Karpas-422 (cell line): ENCODE measurements at places on chromosomes 6 and 20. TPM values are rescaled to one million over a fixed set of nuclear protein-coding genes. Genes with fewer than 3 reads are reported as not detected.

Gene SAMD5
- total RNA-seq: not detected in 2 replicates

Gene CDH26
- total RNA-seq: 0.22 TPM in 1 of 2 replicates, not detected in the other

Gene FAM217A
- not detected in 2 replicates for total RNA-seq

Gene OXT
- total RNA-seq: not detected in 2 replicates

Gene SPINT4
- not detected in 2 replicates for total RNA-seq

Gene PTCHD4
- total RNA-seq: not detected in 2 replicates

Gene SLC32A1
- not detected in 2 replicates for total RNA-seq

- no peak overlapping the region for H3K27ac ChIP-seq
- no peak for DNase-seq
- no peaks in the 10 kb centered on the region for H3K36me3 ChIP-seq
- peaks cover 11% of the 10 kb centered on the region; the same call in 1 of the 2 replicates for H3K4me1 ChIP-seq
- no peaks in the 10 kb centered on the region for H3K27me3 ChIP-seq
Observed at GRCh38 chr6:28757429-28758045, 166.2 kb downstream of the TRIM27 start.

DNA sequence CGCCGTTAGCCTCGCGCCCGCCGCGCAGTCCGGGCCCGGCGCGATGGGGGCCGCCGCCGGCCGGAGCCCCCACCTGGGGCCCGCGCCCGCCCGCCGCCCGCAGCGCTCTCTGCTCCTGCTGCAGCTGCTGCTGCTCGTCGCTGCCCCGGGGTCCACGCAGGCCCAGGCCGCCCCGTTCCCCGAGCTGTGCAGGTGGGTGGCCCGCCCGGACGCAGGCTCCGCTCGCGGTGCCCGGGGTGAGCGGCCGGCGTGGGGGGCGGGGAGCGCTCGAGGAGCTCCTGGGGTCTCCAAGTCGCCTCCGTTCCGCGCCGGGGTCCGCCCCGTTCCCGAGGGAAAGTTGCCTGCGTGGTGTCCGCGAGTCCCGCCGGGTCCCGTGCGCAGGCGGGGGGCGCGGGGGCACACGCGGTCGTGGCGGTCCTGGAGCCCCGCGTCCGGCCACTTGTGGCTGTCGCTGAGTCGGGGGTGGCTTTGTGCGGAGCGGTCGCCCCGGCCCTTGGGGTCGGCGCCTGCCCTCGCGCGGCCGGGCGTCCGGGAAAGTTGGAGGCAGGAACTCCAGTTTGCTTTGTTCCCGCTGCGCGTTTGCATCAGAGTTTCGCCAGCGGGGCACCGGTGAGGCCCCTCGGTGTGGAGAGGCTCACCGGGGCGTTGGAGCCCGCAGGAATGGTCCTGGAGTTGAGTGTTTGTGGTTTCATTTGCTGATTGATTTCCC, 476 bp downstream of the IGF2R start:
- H3K36me3 ChIP-seq: no peaks in the 10 kb centered on the region
- peak; percentile 55 for DNase-seq
- peaks cover 18% of the 10 kb centered on the region for H3K4me1 ChIP-seq
- H3K27ac ChIP-seq: no peak overlapping the region

- DNase-seq: no peak
- H3K4me3 ChIP-seq: no peak overlapping the region
- H3K27me3 ChIP-seq: no peaks in the 10 kb centered on the region
- no peaks in the 10 kb centered on the region for H3K36me3 ChIP-seq
Observed at GRCh38 chr6:15994814-15995459, 133.9 kb upstream of the MYLIP start.

GRCh38 chr6:13299403-13299821, 28.9 kb downstream of the TBC1D7 start:
- H3K4me1 ChIP-seq: peaks cover 20% of the 10 kb centered on the region
- no peaks in the 10 kb centered on the region for H3K27me3 ChIP-seq

DNA sequence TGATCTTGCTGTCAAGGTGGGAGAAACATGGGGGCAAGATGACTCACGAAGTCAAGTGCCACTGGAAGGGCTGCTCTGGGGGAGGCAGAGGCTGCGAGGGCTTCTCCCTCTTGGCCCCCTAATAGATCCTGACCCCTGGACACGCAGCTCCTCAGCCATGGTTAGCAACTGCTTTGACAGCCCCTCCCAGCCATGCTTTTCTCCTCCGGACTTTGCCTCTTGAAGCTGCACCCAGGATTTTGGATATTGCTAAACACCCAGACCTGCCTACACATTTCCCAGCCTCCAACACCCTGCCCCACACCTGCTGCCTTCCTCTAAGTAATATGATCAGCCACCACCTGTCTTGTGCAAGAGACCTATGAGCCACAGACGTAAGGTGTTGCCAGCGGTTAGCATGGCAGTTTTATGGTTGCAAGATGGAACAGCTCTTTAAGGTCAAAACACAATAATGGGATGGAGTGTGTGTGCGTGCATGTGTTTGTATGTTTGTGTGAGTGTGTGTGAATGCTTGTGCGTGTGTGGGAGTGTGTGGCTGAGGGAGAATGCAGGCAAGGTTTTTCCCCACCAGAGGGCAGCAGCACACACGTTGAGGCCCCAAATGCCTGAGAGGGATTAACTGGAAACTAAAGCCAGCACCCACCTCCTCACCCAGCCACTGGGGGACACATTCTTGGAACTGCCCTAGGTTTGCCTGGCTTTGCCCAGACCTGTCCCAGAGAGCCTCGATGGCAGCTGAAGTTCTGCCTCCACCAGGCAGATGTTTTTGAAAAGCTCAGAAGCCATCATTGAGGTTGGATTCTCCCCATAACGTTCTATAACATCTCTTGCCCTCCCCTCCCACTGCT, 2.5 kb downstream of the IP6K3 start:
- no peak overlapping the region for H3K27ac ChIP-seq
- peak; percentile 90 for DNase-seq
- H3K4me3 ChIP-seq: no peak overlapping the region
- H3K27me3 ChIP-seq: no peaks in the 10 kb centered on the region
- H3K36me3 ChIP-seq: no peaks in the 10 kb centered on the region

- H3K36me3 ChIP-seq: no peaks in the 10 kb centered on the region
- peaks cover 50% of the 10 kb centered on the region for H3K4me1 ChIP-seq
- no peak overlapping the region for H3K27ac ChIP-seq
- no peaks in the 10 kb centered on the region for H3K27me3 ChIP-seq
Observed at GRCh38 chr20:57708694-57709673, 831 bp downstream of the PMEPA1 start.

- no peaks in the 10 kb centered on the region for H3K27me3 ChIP-seq
- H3K27ac ChIP-seq: no peak overlapping the region
- H3K4me3 ChIP-seq: no peak overlapping the region
- H3K36me3 ChIP-seq: no peaks in the 10 kb centered on the region
- no peak for DNase-seq
Observed at GRCh38 chr20:4568361-4568959, 153.2 kb upstream of the PRND start.

DNA sequence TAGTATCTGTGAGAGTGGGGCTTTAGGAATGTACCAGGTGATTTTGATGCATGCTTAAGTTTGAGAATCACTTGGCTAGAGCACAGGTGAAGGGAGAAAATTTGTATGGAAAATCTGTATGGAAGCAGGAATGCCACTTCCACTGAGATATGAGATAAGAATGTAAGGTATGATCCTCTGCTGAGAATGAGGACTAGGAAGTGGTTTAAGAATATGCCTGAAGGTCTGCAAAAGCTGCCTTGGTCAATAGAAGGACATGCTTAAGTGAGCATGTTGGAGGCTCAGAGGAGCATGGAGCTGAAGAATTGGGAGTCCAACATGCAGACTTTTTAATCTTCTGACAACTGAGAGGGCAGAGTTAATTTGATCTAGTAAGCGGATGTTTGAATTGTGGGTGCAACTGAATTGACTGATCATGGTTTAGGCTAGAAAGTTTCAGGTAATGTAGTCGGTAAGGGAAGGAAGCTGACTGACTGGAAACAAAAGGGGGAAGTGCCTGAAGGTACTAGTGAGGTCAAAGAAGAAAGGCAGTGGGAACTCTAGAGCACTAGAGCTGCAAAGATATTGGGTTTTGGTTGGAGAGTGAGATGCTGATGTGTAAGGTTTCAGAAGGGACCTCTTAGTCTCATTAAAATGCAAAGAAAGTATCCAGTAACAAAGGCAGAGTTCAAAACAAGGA, 28.6 kb upstream of the NOTCH4 start:
- H3K4me1 ChIP-seq: peaks cover 24% of the 10 kb centered on the region
- H3K36me3 ChIP-seq: no peaks in the 10 kb centered on the region
- H3K27me3 ChIP-seq: no peaks in the 10 kb centered on the region
- no peak overlapping the region for H3K27ac ChIP-seq

- H3K4me1 ChIP-seq: peaks cover 15% of the 10 kb centered on the region
- H3K36me3 ChIP-seq: no peaks in the 10 kb centered on the region
- H3K27me3 ChIP-seq: no peaks in the 10 kb centered on the region
- no peak overlapping the region for H3K27ac ChIP-seq
Observed at GRCh38 chr6:168683621-168684020, 242.6 kb downstream of the SMOC2 start.

DNA sequence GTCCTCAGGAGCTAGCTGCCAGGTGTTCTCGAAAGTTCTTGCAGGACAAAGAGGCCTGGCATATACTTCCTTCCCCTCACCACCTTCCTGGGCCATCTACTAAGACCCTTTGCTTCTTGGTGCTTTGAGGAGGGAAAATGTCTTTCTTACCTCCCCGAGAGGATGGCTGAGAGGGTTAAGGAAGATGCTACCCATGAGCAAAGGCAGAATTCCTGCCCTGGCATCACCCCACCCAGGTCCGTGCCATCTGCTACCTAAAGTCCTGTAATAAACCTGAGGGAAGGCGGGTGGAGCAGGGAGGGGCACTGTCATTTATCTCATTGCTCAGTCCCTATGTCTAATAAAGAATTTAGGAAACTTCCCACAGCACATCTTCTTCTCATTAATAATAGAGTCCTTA, 16.2 kb downstream of the GFOD1 start:
- peaks cover 71% of the 10 kb centered on the region for H3K4me1 ChIP-seq
- no peak for DNase-seq
- H3K36me3 ChIP-seq: peaks cover 7% of the 10 kb centered on the region

- no peaks in the 10 kb centered on the region for H3K27me3 ChIP-seq
- no peaks in the 10 kb centered on the region for H3K36me3 ChIP-seq
- no peaks in the 10 kb centered on the region for H3K4me1 ChIP-seq
- no peak overlapping the region for H3K27ac ChIP-seq
Observed at GRCh38 chr20:62684981-62685380, 23.7 kb upstream of the NTSR1 start.

DNA sequence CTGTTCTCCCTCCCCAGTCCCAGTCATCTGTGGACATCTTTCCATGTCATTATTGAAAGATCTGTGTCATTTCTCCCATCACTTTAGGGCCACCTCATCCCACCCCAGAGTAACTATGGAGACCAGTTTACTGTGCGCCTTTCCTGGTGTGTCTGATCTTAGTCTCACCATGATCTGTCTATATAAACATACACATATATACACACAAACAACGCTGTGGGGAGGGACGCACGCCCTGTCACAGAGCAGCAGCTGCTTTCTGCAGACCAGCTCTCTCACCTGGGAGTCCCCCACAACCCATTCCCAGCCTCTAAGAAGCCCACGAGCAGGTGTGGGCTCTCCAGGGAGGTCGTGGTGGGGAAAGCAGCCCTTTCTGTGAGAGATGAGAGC, 68.1 kb upstream of the TOX2 start:
- peaks cover 23% of the 10 kb centered on the region for H3K4me1 ChIP-seq
- H3K27me3 ChIP-seq: no peaks in the 10 kb centered on the region
- no peak overlapping the region for H3K4me3 ChIP-seq
- DNase-seq: no peak
- no peak overlapping the region for H3K27ac ChIP-seq

DNA sequence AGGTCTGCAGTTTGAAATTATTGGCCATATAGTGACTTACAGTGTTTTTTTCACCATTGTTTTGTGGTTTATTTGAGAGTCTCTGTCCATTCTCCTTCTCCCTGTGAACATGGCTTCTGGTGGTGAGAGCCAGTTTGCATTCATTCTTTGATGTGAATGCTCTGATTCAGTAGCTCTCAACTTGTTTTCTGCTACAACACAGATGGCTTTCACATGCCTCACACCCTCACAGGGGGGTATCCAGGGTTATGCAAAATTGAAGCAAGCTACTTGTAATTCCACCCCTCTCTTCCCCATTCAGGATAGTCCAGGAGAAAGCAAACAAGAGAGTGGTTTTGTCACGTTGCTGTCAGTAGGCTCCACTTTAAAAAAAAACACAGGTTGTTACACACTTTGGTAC, 55.6 kb downstream of the SLX4IP start:
- H3K36me3 ChIP-seq: no peaks in the 10 kb centered on the region
- H3K4me3 ChIP-seq: no peak overlapping the region
- no peaks in the 10 kb centered on the region for H3K27me3 ChIP-seq
- no peak overlapping the region for H3K27ac ChIP-seq
- peaks cover 6% of the 10 kb centered on the region for H3K4me1 ChIP-seq

- no peak for DNase-seq
- H3K27me3 ChIP-seq: no peaks in the 10 kb centered on the region
- H3K36me3 ChIP-seq: no peaks in the 10 kb centered on the region
- H3K4me3 ChIP-seq: no peak overlapping the region
- H3K27ac ChIP-seq: no peak overlapping the region
- no peaks in the 10 kb centered on the region for H3K4me1 ChIP-seq
Observed at GRCh38 chr6:81894306-81894705, 141.8 kb upstream of the TENT5A start.

- H3K27me3 ChIP-seq: no peaks in the 10 kb centered on the region
- DNase-seq: no peak
- no peak overlapping the region for H3K27ac ChIP-seq
- H3K36me3 ChIP-seq: no peaks in the 10 kb centered on the region
Observed at GRCh38 chr20:47493963-47494293, 7.8 kb upstream of the NCOA3 start.

DNA sequence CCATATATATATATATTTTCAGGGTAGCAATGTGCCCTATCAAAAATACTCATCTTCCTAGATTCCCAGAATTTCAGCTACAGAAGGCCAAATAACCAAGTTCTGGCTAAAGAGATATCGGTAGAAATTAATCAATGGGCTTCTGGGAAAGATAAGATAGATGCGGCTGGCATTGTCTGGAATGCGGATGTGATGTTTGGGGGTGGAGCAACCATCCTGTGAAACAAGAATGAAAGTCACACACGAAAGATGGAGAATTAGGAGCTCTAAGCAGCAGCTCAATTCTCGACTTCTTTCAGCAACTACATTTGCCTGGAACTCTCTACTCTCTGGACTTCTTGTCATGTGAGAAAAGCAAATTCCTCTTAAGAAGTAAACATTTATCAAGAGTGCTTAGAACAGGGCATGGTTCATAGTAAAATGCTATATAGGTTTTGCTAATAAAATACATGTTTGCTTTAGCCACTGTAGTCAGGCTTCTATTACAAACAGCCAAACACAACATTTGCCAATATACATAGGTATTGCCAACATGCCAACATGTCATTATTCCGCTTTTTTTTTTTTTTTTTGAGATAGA, 90.8 kb downstream of the CLIC5 start:
- no peaks in the 10 kb centered on the region for H3K4me1 ChIP-seq
- H3K36me3 ChIP-seq: no peaks in the 10 kb centered on the region
- no peaks in the 10 kb centered on the region for H3K27me3 ChIP-seq
- DNase-seq: no peak
- no peak overlapping the region for H3K27ac ChIP-seq

GRCh38 chr6:47247227-47247797, 62.4 kb downstream of the TNFRSF21 start:
- peaks cover 59% of the 10 kb centered on the region for H3K4me1 ChIP-seq
- peak overlapping the region; percentile 20; the same call in 1 of the 2 replicates for H3K4me3 ChIP-seq
- DNase-seq: peak; percentile 62
- peak overlapping the region; percentile 85 for H3K27ac ChIP-seq
- no peaks in the 10 kb centered on the region for H3K36me3 ChIP-seq
